ENCODE measurements at places on chromosomes 7 and 10.

- DNase-seq, result no peak
Observed at GRCh38 chr10:33381451-33382215, 47.2 kb upstream of the NRP1 start.

DNA sequence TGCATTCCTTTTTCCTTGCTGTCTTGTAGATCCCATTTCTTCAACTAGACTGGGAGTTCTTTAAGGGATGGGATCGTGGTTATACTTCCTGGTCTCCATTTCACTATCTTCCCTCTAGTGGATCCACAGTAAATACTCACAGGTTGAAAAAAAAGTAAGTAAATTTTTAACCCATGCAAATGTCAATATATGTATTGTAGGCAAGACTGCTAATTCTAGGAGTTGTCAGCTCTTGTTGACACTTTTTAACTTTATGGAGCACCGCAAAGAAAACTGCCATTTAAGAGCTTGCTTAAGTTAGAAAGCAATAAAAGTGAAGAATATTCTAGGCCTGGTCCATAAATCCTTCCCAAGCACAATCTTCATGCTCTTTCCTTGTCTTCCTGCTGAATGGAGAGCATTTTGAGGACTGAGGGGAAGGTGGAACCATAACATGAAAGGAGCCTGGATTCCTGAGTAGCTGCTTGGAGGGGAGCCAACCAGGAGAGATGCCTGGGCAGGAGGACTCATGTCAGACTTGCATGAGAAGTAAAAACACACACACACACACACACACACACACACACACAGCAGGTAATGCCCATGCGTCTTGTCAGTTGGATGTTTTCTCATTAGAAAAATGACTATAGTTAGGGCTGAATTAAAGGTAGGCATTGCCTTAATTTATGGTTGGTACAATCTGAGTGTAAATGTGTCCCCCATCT is 32.2 kb downstream of the VWA2 start:
- no peak for DNase-seq

- DNase-seq, result no peak
Observed at GRCh38 chr10:132724446-132724845, 61.5 kb downstream of the NKX6-2 start.

DNA sequence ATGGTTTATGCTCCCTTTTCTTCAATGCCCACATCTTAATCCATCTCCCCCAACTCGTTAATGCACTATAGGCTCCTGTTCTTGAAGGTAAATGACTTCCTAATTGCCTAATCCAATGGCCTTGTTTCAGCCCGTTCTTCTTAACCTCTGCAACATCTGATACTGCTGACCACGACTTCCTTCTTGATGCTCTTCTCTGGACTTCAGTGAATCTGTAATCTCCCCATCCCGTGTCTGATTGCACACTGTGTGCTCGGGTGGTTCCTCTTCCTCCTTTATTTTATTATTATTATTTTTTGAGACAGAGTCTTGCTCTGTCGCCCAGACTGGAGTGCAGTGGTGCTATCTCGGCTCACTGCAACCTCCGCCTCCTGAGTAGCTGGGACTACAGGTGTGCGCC is 58.9 kb downstream of the HIPK2 start:
- no peak for DNase-seq

DNA sequence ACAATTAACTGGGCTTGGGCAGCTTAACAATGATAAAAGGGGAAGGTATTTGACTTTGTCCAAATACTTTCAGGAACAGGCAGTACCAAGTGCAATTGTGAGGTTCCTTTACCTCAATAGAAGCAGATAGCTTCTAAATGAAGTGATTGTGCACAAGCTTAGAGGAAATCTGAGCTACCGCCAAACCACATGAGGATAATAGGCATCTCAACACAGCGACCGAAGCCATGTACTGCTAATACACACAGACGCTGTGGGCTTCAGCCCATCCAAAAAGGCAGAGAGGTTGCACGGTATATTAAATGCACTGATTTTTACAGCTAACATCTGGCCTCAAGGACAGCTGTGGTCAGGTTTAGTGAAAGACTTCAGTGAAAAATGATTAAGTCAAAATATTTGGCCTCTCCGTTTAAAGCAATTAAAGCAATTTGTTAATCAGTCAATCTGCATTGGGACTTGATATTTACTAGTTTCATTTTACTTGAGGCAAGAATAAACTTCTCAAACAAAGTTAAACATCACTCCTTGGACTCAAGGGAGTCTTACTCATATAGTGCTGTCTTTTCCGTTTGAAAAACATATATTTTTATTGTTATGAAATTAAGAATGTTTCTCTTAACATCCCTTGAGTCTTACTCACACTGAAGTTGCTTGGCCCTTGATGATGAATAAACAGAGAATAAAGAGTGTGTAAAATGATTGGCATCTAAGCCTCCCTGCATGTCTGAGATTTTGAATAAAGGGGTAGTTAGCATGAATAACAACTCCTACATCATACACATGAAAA is 306.3 kb downstream of the C7orf25 start:
- DNase-seq, result no peak

- peak; percentile 70 for DNase-seq
Observed at GRCh38 chr7:127654404-127655394, 2.7 kb downstream of the SND1 start.

All from NAMALWA (cell line).